Activated T-cell treated with anti-CD3 and anti-CD28 coated beads, Interleukin-2, amount 50 U/mL, for 72 hours (primary cell): ENCODE measurements at places on chromosomes 12 and 14.

GRCh38 chr12:109710747-109711595 lies 2.7 kb upstream of the FAM222A start:
- no peak for DNase-seq

DNA sequence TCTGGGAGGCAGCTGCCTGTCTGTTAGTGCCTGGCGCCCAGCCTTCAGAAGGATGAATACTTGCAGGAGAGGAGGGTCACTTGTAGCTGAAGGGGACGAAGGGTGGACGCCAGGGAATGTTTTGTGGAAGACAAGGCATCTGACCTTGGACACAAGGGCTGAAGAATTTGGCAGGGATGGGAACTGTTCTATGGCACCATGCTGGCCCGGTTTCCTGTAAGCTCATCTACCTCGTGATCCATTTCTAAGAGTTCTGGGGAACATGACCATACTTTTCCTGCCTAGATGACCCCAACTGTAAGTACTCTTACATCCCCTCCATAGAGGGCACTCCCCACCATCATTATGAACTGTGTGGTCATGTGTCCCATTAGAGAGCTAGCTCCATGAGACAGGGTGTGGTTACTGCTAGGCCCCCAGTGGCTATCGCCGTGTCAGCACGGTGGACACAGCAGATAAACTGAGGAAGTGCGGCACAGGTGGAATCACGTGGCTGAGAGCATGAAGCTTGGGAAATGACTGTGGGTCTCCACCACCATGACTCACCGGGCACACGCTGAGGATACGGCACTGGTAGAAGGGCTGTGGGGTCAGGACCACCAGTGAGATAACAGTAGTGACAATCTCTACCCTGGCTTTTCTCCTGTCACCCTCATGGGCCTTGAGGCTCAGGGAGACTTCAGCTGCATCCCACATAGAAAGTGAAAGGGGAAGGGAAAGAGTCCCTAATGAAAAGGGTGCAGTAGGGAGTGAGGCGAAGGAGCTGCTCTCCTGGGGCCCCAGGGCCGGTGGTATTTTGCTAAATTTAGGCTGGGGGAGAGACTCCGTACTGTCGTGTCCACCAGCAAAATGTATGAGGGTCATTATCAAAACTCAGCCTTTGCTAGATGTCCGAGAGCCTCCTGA lies 252.6 kb downstream of the FOXN3 start:
- no peak for DNase-seq

- DNase-seq: no peak
Measured at GRCh38 chr14:99229654-99230207, 42.3 kb downstream of the BCL11B start.

- no peak for DNase-seq
Measured at GRCh38 chr12:75558287-75558686, 46.9 kb upstream of the KRR1 start.

GRCh38 chr14:46136456-46136855 lies 515.1 kb downstream of the RPL10L start:
- no peak for DNase-seq

- no peak for DNase-seq
Measured at GRCh38 chr12:7758766-7759140, 6.3 kb upstream of the NANOGNB start.

DNA sequence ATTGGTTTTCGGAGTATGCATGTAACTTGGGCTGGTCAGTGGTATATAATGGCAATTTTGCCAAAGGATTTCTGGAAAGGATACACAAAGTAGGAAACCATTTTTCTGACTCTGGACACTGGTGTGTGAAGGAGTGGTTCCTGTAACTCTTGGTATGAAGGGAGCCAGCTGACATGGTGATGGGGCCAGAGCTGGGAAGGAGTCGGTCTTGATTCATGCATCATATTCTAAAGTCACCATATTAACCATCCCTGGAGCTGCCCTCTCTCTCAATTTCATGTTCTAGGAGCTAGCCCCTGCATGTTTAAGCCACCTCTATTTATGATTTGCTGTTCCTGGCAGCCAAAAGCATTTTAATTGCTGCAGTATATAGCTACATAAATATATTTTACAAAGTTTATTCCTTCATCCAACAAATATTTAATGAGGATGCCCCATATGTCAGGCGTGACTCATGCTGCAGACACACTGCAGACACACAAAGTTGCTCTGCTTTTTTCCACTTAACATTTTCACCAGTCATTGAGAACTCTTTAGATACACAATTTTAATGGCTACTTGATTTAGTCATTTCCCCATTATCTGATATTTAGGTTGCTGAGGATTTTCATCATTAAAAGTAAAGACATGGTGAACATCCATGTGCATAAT lies 78.7 kb upstream of the PSMC1 start:
- DNase-seq: no peak

DNA sequence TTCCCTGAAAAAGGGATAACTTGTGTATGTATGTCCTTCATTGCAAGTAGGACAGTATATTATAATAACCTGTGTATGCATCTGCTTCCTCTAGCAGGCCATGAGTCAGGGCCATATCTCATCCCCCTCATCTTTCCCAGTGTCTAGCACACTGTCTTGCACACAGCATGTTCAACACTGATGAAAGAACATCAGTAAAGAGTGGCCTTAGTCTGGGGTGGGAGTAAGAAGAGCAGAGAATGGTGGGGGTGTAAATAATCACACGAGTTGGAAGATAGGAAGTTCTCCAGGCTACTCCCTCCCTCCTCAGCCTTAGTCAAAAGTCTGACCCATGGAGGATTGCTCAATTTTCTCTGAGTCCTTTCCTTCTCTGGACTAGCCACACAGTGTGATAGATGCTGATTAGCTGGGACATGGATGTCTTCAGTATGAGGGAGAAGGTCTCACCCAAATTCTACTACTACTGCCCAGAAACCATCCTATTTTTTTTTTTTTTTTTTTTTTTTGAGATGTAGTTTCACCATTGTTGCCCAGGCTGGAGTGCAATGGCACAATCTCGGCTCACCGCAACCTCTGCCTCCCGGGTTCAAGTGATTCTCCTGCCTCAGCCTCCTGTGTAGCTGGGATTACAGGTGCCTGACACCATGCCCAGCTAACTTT lies 14.6 kb upstream of the SP1 start:
- no peak for DNase-seq

GRCh38 chr14:85276979-85277228 lies 253.0 kb upstream of the FLRT2 start:
- DNase-seq: no peak

DNA sequence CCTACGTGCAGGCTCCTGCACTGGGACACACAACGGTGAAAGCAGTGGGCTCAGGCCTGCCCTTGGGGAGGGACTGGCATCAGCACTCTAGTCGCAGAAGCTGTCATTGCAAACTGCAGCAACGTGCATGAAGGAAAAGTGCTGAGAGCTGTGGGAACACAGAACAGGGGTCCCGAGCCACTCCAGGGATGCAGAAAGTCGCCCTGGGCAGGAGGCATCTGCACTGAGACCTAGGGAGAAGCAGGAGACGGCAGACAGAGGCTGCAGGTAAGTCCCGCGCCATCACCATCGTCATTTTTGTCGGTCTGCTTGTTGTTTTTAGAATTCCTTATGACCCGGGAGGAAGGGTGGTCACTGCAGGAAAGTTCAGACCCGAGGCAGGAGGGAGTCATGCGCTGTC lies 21.6 kb upstream of the RIMBP2 start:
- no peak for DNase-seq

DNA sequence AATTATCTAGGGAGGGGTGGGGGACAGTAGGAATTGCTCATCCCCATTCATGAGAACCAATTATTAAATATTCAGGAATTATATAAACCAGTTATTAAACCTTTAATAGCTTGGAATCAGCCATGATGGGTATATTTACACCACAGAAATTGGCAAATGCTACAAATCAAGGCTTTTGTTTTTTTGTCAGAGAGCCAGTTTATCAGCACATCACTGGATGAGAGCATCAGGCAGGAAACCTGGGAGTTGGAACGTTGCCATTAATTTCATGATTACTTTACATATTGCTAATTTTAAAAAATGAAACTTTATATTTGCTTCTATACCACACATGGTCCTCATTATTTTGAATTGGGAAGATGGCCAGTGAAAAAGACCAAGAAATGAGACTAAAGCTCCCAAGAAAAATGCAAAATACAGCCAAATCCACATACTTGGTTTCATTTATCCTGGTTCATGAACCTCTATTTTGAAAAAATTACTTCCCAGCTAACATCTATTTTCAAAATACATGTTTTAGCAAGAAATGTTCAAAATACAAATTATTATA lies 48.4 kb downstream of the ATL1 start:
- no peak for DNase-seq

- no peak for DNase-seq
Measured at GRCh38 chr14:24051176-24051788, 527 bp upstream of the CARMIL3 start.

- no peak for DNase-seq
Measured at GRCh38 chr14:98187281-98187680, 1084.7 kb downstream of the BCL11B start.

DNA sequence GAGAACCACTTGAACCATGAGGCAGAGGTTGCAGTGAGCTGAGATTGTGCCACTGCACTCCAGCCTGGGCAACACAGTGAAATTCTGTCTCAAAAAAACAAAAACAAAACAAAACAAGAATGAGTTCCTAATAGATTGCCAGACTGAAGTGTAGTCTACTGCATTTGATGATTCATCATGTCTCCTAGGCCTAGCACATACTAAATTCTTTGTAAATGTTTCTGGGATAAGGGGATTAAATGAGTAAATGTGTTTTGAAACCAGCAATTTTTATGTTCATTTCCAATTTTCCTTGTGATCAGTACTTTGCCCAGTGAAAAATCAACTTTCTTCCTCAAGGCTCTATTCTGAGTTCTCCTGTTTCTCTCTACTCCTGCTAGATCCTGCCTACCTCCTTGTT lies 2.9 kb upstream of the DYRK2 start:
- no peak for DNase-seq

GRCh38 chr14:102819747-102820330 lies 42.6 kb downstream of the TRAF3 start:
- DNase-seq: peak; percentile 29

DNA sequence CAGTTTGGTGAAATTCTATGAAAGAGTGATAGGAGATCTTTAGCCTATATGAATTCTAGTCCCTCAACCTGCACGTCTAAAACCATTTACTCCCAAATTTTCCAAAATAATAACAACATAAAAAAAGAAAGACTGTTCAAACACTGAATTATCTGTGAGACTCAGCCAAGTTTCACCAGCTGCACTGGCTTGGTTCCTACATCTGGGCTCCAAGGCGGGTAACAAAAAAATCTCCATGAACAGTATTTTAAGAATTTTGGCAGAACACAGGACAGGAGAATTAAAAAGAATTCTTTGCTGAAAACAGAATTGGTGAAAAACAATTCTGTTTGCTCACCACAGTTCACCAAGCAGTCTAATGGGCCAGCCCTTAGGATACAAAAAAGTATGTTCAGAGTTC lies 536.8 kb upstream of the ATP2B1 start:
- DNase-seq: no peak

DNA sequence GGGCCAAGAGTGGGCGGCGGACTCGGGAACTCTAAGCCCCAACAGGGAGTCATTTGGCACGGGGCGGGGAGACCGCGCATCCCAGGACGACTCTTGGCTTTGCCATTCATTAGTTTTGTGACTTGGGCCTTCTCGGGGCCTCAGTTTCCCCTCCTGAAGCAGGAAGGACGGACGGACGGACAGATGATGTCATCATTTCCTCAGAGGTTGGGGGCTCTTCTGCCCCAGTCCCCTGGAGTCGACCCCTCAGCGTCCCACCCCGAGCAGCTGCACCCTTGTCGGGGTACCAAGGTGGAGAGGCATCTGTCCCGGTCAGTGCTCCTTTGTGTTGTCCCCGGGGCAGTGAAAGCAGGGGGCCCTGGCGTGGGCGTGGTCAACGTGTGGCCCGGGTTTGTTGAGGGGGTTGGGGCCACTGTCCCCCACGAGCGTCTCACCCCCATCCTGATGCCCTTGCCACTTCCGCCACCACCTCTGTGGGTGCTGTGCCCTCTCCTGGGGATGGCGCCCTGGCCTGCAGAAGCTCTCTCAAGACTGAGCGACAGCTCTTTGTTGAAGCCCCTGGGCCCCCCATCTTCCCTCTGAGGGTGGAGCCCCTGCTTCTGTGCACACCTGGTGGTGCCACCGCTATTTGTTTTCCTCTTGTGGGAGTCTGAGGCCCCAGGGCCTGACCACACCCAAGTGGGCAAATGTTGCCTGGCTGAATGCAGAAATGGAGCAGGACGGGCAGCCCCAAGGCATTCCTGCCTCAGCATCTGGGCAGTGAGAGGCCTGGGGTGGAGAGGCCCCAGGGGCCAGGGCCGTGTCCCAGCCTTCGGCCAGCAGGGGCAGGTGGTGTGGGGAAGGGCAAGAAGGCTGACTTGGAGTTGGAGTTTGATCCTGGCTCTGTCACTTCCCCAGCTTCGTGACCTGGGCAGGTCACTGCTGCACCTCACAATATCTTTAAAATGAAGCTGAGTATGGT lies 896 bp downstream of the HHIPL1 start:
- DNase-seq: no peak

DNA sequence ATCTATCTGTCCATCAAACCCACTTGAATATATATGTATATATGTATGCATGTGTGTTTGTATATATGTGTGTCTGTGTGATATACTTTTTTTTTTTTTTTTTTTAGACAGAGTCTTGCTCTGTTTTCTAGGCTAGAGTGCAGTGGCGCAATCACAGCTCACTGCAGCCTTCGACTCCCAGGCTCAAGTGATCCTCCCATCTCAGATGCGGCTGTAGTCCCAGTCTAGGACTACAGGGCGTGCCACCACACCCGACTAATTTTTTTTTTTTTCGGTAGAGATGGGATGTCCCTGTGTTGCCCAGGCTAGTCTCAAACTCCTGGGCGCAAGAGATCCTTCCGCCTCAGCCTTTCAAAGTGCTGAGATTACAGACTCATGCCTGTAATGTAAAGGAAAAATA lies 13.0 kb upstream of the APOBEC1 start:
- no peak for DNase-seq

GRCh38 chr14:96502621-96503305 lies 581 bp downstream of the PAPOLA start:
- DNase-seq: peak; percentile 63

DNA sequence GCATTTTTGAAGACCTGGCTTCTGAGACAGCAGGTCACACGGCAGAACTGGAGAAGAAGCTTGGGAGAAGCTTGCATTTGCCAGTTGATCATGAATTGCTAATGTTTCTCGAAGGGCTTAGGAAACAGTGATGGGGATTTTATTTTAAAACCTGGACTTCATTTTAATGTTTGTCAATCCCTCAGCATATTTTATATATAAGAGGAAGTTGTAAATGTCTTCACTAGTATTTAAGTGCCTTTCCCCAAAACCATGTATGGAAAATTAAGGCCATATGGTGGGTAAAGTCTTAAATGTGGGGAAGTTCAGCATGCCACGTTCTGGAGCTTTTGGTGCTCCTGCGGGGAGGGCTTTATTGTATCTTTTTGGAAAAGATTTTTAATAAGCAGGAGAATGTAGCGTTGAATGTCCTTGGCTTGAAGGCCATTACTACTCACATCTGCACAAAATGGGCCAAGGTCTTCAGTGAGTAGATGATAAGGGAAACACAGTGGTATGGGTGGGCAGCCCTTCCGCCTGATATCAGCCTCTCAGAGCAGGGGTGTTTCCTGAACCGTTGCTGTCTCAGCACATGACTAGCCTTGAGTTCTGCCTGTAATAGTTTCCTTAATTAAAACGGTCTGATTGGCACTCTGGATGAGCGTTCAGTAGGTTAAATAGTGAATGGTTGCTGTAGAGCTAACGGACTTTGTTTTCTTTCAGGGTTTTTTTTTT lies 511.4 kb downstream of the PCNX1 start:
- DNase-seq: no peak

- no peak for DNase-seq
Measured at GRCh38 chr12:129363041-129363440, 509.8 kb downstream of the GLT1D1 start.

- no peak for DNase-seq
Measured at GRCh38 chr14:57981817-57982560, 116.1 kb upstream of the SLC35F4 start.

- DNase-seq: no peak
Measured at GRCh38 chr12:105671720-105672119, 341.2 kb downstream of the C12orf75 start.
